Fibroblast of skin of abdomen (primary cell): ENCODE measurements at places on chromosomes 11 and 22.
A peak's percentile ranks its signal among the peaks of the same experiment; 100 is the strongest.

- no peak for DNase-seq
These were observed 16.8 kb upstream of the OSBPL5 start for GRCh38 chr11:3181725-3182461.

DNA sequence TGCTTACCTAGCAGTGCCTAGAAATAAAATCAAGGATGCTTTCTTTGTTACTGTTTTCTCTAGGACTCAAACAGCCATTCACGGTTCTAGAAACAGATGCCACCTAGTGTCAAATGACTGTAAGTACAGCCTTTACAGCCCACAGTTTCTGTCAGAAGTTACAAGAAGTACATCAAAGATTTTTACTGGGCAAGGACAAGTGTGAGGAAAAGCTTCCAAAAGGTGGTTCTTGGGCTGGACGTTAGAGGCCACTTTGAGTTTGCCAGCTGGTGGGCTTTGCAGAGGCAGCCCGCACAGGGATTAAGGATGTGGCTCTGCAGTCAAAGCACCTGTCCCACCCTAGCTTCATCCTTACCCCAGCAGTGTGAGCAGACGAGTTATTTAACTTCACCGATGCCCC, 6.9 kb downstream of the KMT5B start:
- peak; percentile 56 for DNase-seq

DNA sequence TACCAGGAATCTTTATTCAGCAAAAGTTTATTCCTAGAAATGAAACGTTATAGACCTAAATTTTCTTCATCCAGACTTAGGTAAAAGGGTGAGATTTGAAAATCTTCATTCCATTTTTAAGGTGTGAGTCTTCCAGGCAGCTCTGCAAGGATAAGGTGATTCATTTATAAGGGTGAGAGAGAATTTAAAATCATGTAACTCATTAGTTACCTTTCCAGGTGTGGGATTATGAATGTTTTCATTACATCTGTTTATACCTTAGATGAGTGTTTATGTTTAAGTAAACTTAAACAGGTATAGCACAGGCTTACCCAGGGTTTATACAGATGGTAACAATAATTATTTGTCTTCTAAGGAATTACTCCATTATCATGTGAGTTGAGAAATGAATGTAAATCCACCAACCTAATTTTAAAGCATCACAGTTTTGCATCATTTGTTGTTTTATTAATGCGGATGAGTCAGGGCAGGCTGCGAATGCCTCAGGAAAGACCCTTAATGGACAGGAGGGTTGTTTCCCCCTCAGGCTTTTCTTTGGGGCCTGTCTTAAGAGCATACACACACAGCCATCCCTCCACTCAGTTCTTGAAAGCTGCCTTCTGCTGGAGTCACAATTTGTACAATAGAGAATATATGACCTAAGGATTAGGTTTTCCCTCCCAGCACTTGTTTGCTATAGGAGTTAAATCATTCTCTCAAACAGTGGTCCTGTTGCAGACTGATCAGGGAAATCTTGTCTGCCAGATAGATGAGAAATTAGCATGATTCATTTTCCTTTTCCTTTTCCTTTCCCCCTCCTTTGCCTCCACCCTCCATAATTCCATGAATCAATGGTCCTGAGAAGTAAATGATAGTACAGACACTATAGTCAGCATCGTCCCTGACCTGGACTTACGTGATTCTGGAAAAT, 3.0 kb downstream of the PRSS23 start:
- no peak for DNase-seq

GRCh38 chr22:47218671-47219070, 456.2 kb downstream of the TBC1D22A start:
- no peak for DNase-seq

DNA sequence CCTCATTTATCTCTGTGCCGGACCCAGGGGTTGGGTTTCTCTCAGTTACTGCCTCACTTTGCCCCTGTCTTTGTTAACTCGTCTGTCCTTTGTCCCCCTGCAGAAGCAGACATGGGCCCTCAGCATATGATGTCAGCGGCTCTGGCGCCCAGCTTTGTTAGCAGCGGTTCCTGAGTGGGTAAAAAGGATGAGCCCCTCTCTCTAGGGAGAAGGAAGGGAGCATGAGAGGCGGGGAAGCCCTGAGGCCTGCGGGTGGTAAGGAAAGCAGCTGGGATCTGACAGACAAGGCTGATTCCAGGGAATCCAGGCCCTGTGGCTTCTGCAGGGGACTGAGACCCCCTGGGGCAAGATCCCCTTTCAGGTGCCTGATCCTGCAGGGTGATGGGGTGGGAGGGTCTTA, 51.7 kb downstream of the MCM5 start:
- no peak for DNase-seq

DNA sequence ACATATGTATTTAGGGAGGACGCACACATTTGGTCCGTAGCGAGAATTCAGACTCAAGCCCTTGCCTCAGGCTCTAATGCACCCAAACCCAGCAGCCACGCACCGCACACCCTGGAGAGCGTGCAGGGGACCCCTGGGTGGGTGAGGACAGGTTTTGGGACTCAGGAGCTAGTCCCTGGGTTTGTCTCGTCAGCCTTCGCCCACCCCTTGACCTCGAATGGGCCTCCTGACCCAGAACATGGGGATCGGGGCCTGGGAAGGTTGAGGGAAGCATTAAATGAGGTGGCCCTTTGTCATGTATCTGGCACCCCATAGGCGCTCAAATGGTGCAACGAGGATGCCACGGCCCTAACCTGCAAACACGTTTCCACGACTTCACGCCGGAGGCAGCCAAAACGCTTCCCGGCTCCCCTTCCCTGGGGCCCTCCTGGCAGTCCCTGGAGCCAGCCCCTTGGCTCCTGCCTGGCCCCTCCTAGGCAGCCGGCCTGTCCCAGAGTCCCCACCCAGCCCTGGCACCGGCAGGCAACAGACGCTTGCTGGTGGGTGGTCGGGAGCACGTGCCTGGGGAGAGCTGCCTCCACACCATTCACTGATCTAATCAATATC, 5.5 kb upstream of the LINC01488 start:
- DNase-seq = no peak

GRCh38 chr11:88398372-88398771, 60.8 kb upstream of the CTSC start:
- peak; percentile 39 for DNase-seq

DNA sequence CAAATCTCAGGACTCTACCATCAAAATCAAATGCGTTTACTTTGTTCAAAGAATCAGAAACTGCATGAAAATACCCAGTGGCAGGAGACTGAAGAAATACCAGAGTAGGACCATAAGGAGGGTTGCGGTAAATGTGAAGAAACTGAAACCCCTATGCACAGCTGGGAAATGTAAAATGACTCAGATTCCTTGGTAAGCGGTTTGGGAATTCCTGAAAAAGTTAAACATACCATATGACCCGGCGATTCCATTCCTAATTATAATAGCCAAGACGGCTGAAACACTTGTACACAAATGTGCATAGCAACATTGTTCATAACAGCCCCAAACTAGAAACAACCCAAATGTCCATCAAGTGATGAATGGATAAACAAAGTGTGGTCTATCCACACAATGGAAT, 114.1 kb upstream of the GRAMD1B start:
- peak; percentile 69 for DNase-seq
